ENCODE measurements at places on chromosomes 16 and 17.

DNA sequence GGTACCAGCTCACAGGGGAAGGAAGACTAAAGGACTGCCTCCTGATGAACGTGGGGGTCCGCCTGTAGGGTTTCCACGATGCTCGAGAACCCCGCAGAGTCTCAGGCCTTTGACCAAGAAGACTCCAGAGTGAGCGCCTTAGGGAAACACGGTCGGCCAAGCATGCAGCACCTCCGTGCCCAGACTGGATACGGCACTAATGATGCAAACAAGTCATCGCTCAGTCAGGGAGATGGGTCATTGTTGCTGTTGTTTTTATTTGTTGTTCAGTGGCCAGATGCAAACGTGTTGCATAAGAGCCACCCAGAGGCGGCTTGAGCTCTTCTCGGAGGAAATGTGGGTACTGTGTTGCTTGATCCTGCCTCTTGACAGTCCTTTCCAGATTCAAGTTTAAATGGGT lies 19.3 kb upstream of the RBFOX3 start:
- DNase-seq: no peak

- no peak for DNase-seq
These were observed 13.9 kb upstream of the WNT3 start for GRCh38 chr17:46832331-46832821.

- no peak for DNase-seq
These were observed 32.7 kb upstream of the DNAH9 start for GRCh38 chr17:11565591-11565990.

- DNase-seq: no peak
These were observed 12.3 kb downstream of the MEIOB start for GRCh38 chr16:1859650-1860049.

GRCh38 chr17:43587647-43588046 lies 41.5 kb upstream of the ETV4 start:
- no peak for DNase-seq

DNA sequence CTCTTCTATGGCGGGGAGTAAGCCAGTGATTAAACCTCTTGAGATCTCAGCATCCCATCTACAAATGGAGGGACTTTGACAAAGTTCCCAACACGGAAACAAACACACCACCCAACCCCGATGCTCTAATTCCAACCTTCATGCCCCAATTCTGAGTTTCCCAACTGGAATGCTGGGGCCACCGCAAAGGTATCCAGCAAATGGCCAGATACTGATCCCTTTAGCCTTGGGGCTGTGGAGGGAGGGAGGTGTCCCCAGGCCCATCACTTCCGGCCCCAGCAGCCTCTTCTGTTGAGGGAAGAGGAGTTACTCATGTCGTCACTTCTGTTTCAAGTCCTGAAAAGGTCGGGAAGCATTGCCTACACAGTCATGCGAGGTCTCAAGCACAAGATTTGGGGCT lies 154.8 kb upstream of the RPH3AL start:
- DNase-seq: no peak

- DNase-seq: no peak
These were observed 21.3 kb downstream of the CIBAR2 start for GRCh38 chr16:85090873-85091521.

GRCh38 chr17:30091771-30092170 lies 24.8 kb upstream of the NSRP1 start:
- peak; percentile 12 for DNase-seq

Data from NCI-H446 treated with DMSO at 0.1 percent for 48 hours (cell line).